ENCODE measurements at places on chromosomes 11 and 22.

- peak; percentile 19 for DNase-seq
These were observed 25.4 kb downstream of the APIP start for GRCh38 chr11:34890812-34891211.

- DNase-seq: peak; percentile 48
These were observed 2.4 kb downstream of the PIM3 start for GRCh38 chr22:49962751-49963646.

GRCh38 chr11:98358551-98358950, 662.2 kb upstream of the CNTN5 start:
- no peak for DNase-seq

- DNase-seq: peak; percentile 73
These were observed 47.7 kb upstream of the CSNK2A3 start for GRCh38 chr11:11400635-11401232.

DNA sequence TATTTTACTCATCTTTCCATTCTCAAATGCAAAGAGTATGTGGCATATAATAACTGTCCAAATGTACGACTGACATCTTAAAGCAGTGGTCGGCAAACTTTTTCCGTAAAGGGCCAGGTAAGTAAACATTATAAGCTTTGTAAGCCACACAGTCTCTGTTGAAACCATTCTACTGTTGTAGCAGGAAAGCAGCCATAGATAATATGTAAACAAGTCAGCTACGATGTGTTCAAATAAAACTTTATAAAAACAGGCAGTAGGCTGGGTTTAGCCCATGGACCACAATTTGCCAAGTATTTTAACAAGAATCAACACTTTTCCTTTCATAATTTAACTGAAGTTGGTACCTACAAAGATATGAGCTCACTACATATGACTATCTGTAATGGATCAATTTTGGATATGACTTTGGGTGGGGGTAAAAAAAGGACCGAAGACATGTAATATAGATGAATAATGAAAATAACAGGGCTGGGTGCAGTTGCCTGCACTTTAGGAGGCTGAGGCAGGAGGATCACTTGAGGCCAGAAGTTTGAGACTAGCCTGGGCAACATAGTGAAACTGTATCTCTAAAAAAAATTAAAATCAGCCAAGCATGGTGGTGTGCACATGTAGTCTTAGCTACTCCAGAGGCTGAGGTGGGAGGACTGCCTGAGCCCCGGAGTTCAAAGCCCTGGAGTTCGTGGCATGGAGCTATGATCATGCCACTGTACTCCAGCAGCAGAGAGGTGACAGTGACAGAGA, 5.7 kb downstream of the RDX start:
- DNase-seq: no peak

DNA sequence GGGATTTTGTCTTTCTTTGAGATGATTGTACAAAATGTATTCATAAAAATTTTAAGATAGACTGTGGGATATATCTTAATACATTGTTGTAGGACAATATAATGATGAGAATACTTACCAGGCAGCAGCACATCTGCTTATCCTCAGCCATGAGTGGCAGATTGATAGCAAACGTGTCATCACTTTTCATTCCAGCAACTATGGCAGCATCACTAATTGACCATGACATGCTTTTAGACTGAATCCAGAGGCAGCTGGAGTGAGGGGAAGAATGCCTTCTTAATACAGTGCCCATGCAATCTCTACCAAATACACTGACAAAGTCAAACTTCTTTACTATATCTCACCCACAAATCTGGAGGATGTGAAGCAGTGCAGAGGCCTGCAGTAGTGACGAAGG, 755.2 kb upstream of the RAG2 start:
- no peak for DNase-seq

GRCh38 chr22:38718414-38718813, 12.7 kb downstream of the GTPBP1 start:
- peak; percentile 79 for DNase-seq

DNA sequence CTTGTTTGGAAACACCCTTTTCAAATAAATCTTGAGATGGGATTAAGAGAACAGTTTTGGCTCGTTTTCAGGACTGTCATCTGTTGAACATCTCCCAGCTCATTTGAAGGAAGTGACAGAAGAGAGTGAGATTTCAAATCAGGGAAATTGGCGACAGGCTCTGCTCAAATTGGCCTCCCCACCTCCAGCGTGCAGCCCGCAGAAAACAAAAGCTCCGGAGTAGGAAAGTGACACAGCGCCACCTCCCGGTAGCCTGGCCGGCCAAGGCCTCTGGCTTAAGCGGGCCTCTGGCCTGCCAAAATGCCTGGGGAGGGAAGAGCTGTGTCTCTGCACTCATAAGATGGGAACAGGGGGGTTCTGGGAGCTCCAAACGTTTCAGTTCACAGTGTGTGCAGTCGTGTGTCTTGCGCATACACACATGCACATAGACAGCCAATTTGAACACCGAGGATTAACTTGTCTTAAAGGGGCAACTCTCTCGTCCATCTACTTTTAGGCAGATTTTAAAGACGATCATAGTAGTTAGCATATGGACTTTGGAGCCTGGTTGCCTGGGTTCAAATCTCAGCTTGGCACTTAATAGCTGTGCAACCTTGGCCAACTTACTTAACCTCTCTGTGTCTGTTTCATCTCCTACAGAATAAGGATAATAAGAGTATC, 132.7 kb upstream of the RCN1 start:
- DNase-seq: peak; percentile 82

DNA sequence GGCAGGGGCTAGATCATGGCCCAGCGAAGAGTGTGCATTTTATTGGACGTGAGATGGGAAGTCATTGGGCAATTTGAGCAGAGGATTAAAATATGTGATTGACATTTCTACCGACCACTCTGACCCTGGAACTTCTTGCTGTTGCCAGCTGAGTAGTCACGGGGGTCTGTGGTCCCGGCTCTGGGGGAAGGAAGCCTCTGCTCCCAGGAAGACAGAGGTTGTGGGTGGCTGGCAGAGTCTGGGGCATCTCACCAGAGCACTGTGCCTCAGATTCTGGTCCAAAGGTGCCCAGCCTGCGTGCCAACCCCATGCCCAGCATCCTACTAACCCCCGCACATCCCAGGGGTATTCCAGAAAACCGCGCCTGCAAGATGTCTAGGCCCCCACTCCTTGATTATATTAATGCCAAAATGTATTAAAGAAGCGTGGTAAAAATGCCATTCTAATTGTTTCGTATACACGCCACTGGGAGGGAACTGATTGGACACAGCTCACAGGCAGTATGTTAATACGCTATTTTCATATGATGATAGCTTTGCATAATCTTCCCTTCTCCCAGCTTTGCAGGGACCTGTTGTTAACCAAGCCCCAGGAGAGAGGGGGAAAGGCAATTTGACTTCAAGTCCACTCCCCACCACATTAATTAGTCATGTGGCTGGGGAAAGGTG, 25.3 kb upstream of the LMO1 start:
- no peak for DNase-seq

DNA sequence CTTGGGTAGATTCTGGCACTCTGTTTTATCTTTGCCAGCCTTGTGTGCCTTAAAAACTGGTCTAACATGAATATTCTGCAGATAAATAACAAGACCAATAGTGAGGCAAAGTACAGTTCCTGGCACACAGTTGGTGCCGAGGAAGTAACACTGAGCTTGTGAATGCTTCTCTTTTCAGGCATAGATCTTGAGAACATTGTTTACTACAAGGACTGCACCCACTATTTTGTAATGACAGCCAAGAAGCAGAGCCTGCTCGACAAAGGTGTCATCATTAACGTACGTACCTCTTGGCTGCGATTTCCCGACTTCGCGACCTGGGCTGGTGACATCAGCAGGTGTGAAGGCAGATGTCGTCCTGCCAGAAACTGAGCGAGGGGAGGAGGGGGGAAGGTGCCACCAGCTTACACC, 105.7 kb downstream of the MICAL2 start:
- DNase-seq: no peak

DNA sequence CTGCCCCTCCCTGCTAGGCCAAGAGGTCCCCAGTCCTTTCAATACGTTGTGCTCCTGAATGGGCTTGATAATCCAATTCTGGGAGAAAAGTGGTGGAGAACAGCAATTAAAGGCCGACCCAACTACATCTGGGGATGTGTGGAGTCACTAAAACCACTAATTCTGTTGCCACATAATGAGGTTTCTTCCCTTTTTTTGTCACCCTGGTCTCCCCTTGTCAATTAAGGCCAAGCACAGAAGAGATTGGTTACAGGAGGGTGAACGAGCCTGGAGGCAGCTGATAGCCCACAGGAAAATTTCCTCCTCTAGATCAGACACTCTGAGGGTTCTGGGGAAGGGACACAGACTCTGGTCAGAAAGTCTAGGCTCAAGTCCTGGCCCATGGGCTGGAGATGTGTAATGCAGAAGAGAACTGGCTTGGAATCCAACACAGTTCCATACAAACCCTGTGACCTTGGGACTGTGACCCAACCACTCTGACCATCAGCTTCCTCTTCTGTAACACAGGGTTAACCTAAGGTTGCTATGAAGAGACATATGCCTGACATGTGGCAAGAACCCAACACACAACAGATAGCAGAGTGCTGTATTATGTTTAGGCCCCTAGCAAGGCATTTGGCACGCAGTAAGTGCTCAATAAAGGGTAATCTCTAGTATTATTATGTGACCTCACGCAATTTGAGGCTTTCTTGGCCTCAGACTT, 146.4 kb downstream of the CHST1 start:
- DNase-seq: no peak

- peak; percentile 85 for DNase-seq
These were observed at the start of gene UPB1 for GRCh38 chr22:24494528-24495364. Gene UPB1, plus strand, starts transcription at chr22:24495332. Its CDS starts 72 bp downstream, at chr22:24495404.

DNA sequence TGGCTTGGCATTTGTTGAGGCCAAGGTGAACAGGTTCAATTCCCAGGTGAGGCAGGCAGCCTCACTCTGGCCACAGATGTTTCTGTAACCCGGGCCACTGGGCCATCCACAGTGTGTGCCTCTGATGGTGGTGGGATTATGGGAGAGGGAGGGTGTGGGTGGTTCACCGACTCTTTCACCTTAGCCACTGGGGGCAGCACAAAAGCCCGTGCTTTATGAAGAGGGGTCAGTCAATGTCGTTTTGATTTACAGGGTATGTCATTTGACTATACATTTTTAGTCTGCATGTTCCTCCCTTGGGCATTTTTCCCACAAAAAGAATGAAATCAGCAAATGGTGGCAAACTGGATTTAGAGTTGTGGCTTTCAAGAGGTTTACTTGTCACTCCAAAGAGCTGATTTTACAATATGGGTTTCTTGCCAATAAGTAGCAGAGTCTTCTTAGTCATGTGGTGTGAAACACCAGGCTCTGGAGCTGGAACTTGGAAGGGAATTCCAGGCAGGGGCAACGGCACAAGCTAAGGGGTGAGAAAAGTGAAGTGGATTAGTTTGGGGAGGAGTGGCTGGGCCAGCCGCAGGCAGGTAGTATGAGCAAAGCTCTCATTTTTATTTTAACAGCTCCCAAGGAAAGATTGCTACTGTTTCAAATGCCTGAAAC, 217.8 kb upstream of the ZBED5 start:
- DNase-seq: peak; percentile 36

- no peak for DNase-seq
These were observed 68.1 kb downstream of the GRIK4 start for GRCh38 chr11:120579611-120580031.

GRCh38 chr11:63622323-63622722, 8.1 kb upstream of the PLAAT3 start:
- DNase-seq: no peak

GRCh38 chr11:82869657-82870056, 30.6 kb downstream of the PRCP start:
- DNase-seq: no peak

GRCh38 chr11:16809886-16810668, 71.6 kb downstream of the C11orf58 start:
- DNase-seq: no peak

DNA sequence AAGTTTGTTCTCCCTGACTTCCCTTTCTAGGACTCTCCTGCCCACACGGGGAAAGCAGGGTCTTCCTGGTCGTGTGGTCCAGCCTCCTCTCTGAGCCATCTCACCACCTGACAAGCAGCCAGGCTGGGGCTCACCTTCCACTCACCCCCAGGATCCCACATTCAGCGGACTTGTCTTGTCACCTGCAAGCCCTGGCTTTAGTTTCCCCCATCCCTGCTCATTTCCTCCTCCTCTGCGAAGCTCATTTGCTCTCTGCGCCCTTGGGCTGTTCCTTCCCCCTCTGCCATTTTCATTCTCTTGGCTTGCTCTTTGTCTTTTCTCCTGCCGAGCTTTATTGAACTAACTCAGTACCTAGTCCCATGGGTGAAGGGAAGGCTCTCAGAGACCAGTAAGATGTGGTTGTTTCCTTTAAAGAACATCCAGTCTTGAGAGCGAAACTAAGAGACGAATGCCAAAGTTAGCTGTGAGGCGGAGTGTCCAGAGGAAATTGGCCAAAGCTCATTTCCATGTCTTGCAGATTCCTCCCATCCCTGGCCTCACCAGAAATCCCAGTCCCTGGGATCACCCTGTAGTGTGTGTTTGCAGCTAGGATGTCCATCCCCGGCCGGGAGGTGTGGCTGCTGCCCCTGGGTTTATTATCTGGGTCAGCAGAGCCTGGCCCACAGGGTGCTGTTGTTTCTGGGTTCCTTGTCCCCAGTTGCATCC, 2.0 kb downstream of the ST14 start:
- no peak for DNase-seq

DNA sequence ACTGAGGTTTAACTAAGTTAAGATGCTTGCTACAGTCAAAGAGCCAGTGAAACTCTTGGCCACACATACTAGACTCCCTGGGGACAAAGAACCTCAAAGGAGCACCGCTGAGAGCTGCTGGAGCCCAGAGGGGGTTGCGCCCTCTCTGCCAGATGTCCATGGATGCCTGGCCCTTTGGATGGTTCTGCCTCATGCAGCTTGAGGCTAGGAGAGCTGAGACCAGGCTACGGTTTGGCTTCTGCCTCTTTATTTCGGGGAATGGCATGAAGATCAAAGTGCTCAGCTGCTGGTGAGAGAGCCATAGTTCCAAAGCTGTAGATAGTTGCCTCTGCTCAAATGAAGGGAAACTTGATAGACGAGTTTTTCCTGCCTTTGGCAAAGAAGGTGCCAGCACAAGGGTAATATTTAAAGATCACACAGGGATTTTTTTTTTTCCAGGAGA, 43.0 kb downstream of the RASSF10 start:
- no peak for DNase-seq

DNA sequence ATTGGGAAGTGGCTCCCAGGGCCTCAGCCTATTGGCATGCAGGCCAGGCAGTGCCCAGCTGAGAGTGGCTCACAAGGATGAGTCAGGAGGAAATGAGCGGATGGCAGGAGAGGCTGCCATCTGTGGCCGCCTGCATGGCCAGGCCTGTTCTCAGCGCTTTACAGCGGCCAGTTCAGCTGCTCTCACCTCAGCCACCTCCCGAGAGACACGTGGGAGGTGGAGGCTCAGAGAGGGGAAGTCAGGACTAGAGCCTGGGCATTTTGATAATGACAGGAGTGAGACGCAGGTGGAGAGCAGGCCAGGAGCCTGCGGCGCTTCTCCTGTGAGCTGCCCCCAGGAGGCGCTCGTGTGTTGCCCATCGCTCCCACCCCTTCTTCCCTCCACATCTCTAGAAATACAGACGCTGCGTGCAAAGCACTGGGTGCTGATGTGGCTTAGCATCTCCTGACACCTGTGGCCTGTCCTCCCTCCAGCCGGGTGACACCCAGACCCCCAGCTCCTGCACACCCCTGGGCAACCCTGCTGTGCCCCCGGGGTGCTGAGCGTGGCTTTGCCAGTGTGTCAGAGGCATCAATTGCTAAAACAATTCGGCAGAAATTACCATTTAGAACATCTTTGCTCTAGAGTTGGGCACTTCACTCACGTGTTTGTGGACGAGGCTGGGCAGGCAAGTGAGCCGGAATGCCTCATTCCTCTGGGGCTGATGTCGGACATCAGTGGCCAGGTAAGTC, 21.4 kb upstream of the PANX2 start:
- peak; percentile 96 for DNase-seq

All from H7 (cell line).